ENCODE measurements at places on chromosomes 4 and X.

- no peak for DNase-seq
Observed at GRCh38 chrX:15515931-15516330, 15.3 kb downstream of the BMX start.

GRCh38 chr4:54093324-54094240 is 6.4 kb upstream of the GSX2 start:
- peak; percentile 14 for DNase-seq

DNA sequence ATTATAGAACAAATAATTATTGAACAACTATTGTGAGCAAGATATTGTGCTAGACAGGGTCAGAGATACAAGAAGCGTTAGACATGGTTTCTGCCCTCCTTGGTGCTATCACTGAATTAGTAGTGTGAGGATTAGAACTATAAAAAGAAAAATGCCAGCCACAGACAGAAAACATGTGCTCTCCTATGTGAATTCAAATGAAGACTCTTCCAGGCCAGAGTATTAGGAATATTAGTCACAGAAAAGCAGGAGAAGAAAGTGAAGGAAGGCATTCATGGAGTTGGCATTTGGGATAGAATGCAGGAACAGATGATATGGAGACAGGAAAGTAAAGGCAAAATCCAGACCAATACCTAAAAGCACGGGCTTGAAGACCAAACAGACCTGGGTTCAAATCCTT is 179.6 kb upstream of the TENM3 start:
- DNase-seq = no peak

DNA sequence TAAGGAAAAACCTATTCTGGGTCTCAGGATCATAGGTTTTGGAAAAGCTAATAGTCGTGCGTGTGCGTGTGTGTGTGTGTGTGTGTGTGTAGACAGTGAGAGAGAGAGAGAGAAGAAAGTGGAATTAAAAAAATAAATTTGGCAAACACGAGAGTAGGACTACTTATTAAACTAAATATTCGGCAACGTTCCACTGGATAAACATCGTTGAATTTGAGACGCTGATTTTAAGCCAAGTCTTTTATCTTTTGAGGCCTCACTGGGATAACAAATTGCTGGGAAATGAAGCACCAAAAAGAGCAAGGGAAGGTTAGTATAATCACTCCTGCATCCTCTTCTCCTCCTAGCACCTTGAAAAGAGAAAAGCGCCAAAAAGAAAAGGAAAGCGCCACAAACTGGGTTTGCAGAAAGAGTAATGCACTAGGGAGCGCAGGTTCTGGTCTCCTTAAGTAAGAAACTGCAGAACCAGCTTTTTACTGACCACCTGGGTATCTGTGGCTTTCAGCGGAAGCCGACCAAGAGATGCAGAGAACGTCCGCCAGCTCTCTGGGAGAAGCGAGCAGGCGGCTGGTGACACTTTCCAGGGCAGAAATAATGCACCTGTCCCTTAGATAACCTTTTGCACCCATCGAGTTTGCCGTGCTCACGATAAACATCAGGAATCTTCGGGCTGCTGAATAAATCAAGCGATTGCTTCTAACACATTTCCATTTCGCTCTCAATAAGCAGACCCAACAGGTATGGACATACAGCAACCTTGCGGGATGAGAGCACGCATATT is 3.4 kb downstream of the ATOH1 start:
- no peak for DNase-seq

DNA sequence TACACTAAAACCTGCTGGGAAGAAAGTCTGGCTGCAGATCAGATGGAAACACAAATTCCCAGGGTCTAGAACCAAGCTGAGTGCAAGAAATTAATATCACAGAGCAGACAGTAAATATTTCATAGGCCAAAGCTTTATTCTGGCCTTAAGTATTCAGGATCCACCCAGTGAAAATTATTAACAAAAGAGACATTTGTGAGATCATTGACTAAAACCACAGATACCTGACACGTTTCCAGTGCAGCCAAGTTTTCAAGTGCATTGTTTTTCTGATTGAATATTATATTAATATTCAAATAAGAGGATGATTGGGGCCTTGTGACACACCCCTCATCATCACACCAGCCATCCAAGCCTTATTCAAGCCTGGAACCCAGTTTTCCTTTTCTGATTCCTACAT is 10.3 kb downstream of the ELOVL6 start:
- no peak for DNase-seq

DNA sequence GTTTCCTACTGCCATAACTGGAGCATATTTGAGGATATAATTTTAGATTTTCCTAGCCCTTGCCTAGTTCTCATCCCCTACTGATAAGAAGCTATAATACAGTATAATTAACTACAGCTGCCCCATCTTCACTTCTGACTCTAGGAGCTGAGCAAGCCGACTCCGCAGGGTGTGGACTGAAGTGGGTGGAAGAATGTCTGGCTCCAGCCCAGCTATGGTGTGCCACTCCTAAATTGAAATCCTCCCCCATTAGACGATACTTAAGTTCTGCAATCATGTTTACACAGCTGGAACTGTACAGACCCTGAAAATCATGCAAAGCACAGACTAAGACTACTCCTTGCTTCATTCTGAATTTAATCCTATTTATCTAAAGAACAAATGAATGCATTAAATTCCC is 93.1 kb downstream of the PCDH19 start:
- DNase-seq = no peak

DNA sequence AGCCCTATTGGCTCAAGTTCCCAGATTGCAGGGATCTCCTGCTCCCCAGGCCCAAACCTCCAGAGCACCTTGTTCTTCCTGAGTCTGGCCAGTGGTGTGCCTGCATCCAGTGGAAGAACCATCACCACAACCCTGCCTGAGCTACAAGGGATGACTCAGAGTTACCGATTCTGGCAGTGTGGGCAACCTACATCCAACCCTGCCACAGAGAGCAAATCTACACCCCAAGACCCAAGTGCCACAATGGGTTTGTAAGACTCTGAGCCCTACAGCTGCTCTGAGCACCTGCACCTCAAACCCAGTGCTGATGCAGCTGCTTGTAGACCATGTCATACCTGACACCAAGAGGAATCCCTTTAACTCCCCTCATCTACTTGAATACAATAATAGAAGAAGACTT is 110.0 kb downstream of the SOWAHB start:
- DNase-seq = no peak

DNA sequence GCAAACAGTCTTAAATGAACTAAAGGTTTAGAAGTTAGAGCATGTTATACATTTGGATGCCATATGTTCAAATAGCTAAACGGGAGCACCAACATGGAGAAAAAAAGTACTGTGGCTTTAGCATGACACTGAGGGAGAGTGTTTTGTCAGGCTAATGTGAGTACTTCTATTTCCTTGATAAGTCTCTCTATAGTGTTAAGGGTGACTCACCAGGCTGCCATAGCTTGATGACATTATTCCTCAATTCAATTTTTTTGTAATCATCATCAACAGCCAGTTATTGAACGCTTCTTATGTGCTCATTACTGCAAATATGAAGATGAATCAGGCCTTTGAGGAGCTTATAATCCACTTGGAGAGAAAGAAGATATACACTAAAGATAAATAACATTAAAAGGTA is 211.4 kb upstream of the GPR101 start:
- DNase-seq = no peak

GRCh38 chr4:32002037-32002747 is 1282.0 kb downstream of the PCDH7 start:
- no peak for DNase-seq

GRCh38 chr4:115670930-115671329 is 557.5 kb upstream of the NDST4 start:
- DNase-seq = no peak

DNA sequence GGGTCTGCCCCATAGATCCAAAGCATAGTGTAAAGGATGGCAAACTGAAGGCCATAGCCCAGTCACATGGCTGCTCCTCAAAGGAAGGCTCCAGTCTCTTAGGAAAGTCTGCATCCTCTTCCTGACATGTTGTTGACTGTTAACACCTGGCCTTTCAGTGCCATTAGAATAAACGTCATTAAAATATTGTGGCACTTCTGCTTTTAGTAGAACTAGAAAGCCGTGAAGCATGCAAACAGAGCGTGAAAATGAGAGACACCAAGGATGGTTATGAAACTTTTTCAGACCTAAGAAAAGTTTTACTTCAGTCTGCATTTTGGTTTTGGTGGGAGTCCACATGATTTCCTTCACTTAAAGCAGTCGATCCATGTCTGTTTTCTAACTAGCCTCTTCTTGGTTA is 41.1 kb upstream of the AFF2 start:
- no peak for DNase-seq

GRCh38 chrX:111868726-111869638 is 7.0 kb upstream of the TRPC5OS start:
- DNase-seq = no peak

DNA sequence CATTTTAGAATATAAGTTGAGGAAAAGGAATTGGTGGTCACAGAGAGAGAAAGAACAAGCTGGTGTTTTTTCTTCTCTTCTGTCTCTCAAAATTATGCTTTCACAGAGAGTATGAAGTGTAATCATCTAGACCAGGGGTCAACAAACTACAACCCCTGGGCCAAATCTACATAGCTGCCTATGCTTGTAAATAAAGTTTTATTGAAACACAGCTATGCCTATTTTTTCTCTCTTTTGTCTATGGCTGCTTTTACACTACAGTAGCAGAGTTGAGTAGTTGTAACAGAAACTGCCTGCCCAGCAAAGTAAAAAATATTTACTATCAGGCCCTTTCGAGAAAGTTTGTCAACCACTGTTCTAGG is 6.7 kb upstream of the FAM9C start:
- no peak for DNase-seq

GRCh38 chr4:7243609-7244330 is 51.4 kb downstream of the SORCS2 start:
- no peak for DNase-seq

- DNase-seq = no peak
Observed at GRCh38 chr4:123522646-123523045, 126.1 kb downstream of the SPRY1 start.

All from stimulated activated naive CD4-positive, alpha-beta T cell treated with Interleukin-2 at 50 U/mL for 16 hours (primary cell).